Activated T-helper 2 cell treated with anti-CD3 and anti-CD28 coated beads, Interferon-gamma antibody, Interleukin-2, Interleukin-4, amounts not matched to agents 10 μg/mL and 5 μg/mL and 100 μg/mL, durations not matched to agents 14 hours and 24 hours and 36 hours (primary cell): ENCODE measurements at places on chromosomes 4 and X.

DNA sequence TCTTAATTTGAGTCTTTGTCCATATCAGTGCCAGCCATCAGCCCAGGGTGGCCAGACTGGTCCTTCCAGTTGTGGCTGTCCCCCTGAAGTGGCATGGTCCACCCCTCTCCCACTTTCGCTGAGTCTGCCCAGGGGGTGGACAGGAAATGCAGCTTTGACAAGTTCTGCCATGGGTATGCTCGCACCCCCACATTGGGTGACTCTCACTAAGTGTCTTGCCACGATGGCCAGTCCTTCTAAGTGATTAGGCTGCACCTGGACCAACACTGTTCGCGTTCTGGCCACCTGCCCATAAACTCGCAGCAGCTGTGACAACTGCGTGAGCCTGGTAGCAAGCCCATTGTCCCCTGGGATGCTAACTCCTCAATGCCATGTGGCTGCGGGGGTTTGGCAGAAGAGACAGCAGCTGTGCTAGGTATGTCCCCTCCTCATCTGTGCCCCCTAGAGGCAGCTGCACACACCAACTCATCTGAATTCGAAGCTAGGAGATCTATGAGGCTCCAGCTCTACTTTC lies 10.0 kb upstream of the LNX1 start:
- no peak overlapping the region for H3K27ac ChIP-seq
- no peak overlapping the region for H3K4me3 ChIP-seq
- DNase-seq = no peak
- peaks cover 2% of the 10 kb centered on the region for H3K27me3 ChIP-seq
- no peaks in the 10 kb centered on the region for H3K4me1 ChIP-seq

DNA sequence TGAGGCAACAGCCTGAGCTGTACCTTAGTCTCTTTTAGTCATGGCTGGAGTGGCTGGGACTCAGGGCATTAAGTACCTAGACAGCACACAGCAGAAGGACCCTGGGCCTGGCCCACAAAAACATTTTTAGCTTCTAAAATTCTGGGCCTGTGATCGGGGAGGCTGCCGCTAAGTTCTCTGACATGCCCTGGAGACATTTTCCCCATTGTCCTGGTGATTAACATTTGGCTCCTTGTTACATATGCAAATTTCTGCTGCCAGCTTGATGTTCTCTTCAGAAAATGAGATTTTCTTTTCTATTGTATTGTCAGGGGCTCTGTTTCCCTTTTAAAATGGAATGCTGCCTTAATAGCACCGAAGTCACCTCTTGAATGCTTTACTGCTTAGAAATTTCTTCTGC lies 952.4 kb downstream of the TRAM1L1 start:
- no peak overlapping the region for H3K27ac ChIP-seq
- no peak for DNase-seq
- H3K36me3 ChIP-seq = no peaks in the 10 kb centered on the region
- H3K4me1 ChIP-seq = no peaks in the 10 kb centered on the region
- no peak overlapping the region for H3K4me3 ChIP-seq

- no peak for DNase-seq
- peaks cover 10% of the 10 kb centered on the region for H3K4me1 ChIP-seq
- no peak overlapping the region for H3K27ac ChIP-seq
- H3K27me3 ChIP-seq = peaks cover 55% of the 10 kb centered on the region
- no peaks in the 10 kb centered on the region for H3K36me3 ChIP-seq
Measured at GRCh38 chr4:4853371-4853823, 6.1 kb upstream of the MSX1 start.

DNA sequence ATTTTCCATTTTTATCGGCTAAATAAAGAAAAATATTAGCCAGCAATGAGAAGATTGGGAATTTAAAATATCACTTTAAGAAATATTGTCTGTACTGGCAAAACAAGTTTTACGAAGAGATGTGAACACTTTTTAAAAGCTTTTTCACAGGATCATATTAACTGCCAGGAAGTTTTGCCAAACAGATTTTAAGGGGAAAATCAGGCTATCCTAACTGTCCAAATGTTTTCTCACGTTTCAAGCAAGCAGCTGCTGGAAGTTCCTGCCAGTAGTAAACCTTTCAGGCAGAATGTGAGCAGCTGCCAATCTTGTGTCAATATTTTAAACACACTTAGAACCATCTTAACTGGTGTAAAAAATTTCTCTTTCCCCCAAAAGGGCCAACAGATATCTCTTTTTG lies 101.1 kb downstream of the ADGRL3 start:
- no peak overlapping the region for H3K27ac ChIP-seq
- H3K4me3 ChIP-seq = no peak overlapping the region
- DNase-seq = no peak
- H3K4me1 ChIP-seq = no peaks in the 10 kb centered on the region
- H3K27me3 ChIP-seq = no peaks in the 10 kb centered on the region

- H3K27ac ChIP-seq = no peak overlapping the region
- no peaks in the 10 kb centered on the region for H3K4me1 ChIP-seq
- no peak for DNase-seq
- peaks cover 10% of the 10 kb centered on the region for H3K27me3 ChIP-seq
- H3K36me3 ChIP-seq = no peaks in the 10 kb centered on the region
Measured at GRCh38 chrX:72029483-72030411, 102.0 kb downstream of the RTL5 start.

DNA sequence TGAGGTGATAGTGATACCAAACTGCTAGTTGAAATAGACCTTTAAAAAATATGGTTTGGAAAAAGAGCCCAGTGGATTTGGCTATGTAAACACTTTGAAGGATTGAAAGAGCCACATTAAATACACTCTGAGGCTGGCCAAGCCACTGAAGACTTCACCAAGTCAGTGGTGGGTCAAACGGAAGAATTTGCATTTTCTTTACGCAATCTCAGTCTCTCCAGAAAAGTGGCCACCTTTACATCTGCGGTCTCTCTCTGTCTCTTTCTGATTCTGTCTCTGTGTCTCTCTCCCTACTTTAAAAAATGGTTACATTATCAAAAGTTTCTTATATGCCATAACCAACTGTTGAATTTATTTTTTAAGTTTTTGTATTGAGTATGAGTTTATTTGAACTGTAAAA lies 651.2 kb upstream of the PITX2 start:
- peaks cover 2% of the 10 kb centered on the region for H3K4me1 ChIP-seq
- no peak overlapping the region for H3K27ac ChIP-seq
- H3K27me3 ChIP-seq = no peaks in the 10 kb centered on the region
- no peak for DNase-seq

GRCh38 chr4:135256111-135256510 lies 1054.5 kb upstream of the PABPC4L start:
- no peak overlapping the region for H3K27ac ChIP-seq
- H3K4me3 ChIP-seq = no peak overlapping the region
- no peaks in the 10 kb centered on the region for H3K36me3 ChIP-seq
- H3K27me3 ChIP-seq = no peaks in the 10 kb centered on the region
- DNase-seq = no peak

GRCh38 chr4:26294904-26295303 lies 25.9 kb upstream of the RBPJ start:
- H3K27me3 ChIP-seq = no peaks in the 10 kb centered on the region
- H3K4me1 ChIP-seq = peaks cover 36% of the 10 kb centered on the region
- DNase-seq = no peak
- peaks cover 4% of the 10 kb centered on the region for H3K36me3 ChIP-seq
- no peak overlapping the region for H3K27ac ChIP-seq

GRCh38 chr4:36214735-36215485 lies 29.4 kb downstream of the ARAP2 start:
- peaks cover 46% of the 10 kb centered on the region for H3K36me3 ChIP-seq
- H3K4me3 ChIP-seq = no peak overlapping the region
- DNase-seq = no peak
- H3K27ac ChIP-seq = no peak overlapping the region

GRCh38 chr4:74016068-74016467 lies 17.6 kb upstream of the CXCL5 start:
- H3K36me3 ChIP-seq = no peaks in the 10 kb centered on the region
- H3K4me1 ChIP-seq = peaks cover 24% of the 10 kb centered on the region
- peak overlapping the region; percentile 69 for H3K27ac ChIP-seq
- DNase-seq = no peak

- H3K36me3 ChIP-seq = no peaks in the 10 kb centered on the region
- H3K27me3 ChIP-seq = no peaks in the 10 kb centered on the region
- no peak overlapping the region for H3K27ac ChIP-seq
- no peaks in the 10 kb centered on the region for H3K4me1 ChIP-seq
Measured at GRCh38 chrX:115448146-115448545, 112.8 kb upstream of the PLS3 start.

GRCh38 chr4:140257461-140258305 lies 103.7 kb upstream of the MAML3 start:
- H3K27ac ChIP-seq = no peak overlapping the region
- no peaks in the 10 kb centered on the region for H3K36me3 ChIP-seq
- no peak for DNase-seq
- peaks cover 31% of the 10 kb centered on the region for H3K27me3 ChIP-seq

- H3K27ac ChIP-seq = no peak overlapping the region
- DNase-seq = no peak
- H3K27me3 ChIP-seq = no peaks in the 10 kb centered on the region
- H3K4me3 ChIP-seq = no peak overlapping the region
- no peaks in the 10 kb centered on the region for H3K36me3 ChIP-seq
Measured at GRCh38 chrX:103529550-103529949, 10.3 kb upstream of the RAB40A start.

GRCh38 chr4:25795566-25796454 lies 67.0 kb downstream of the SEL1L3 start:
- peaks cover 4% of the 10 kb centered on the region for H3K4me1 ChIP-seq
- no peaks in the 10 kb centered on the region for H3K27me3 ChIP-seq
- no peak for DNase-seq
- peaks cover 59% of the 10 kb centered on the region for H3K36me3 ChIP-seq

DNA sequence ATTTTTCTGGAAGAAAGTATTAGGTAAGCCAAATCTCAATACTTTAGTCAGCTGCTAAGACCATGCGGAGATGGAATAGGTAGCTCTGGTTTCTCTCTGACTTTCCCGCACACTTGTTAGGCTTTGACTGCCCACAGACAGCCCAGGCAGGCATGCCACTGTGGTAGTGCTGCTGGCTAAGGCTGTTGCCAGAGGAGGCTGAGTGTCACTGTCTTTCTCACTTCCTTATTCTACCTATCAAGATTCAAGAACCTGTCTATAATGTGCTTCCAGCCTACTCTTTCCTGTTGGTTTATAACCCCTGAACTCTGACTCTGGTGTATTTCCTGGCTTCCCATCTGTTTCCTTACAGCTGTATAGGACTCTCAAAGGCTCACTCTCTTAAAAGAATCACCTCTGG lies 81.8 kb upstream of the TRPC5 start:
- no peaks in the 10 kb centered on the region for H3K4me1 ChIP-seq
- no peaks in the 10 kb centered on the region for H3K36me3 ChIP-seq
- H3K27me3 ChIP-seq = no peaks in the 10 kb centered on the region
- H3K4me3 ChIP-seq = no peak overlapping the region
- no peak for DNase-seq
- no peak overlapping the region for H3K27ac ChIP-seq

DNA sequence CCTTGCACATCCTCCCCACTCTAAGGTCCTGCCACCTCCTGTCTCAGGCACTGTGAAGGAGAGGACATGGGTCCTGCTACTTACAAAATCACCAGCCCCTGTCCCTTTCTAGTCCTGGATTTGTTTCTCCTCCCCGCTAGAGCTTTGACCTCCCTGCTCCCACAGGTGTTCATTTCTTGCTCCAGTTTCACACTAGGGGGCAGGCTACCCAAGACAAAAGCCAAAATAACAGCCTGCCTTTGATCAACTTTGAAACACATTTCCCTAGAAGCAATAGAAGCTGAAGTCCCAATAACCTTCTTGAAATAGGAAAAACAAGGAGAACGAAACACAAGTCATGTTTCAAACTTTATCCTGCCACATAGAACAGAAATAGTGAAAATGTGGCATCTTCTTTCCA lies 164.4 kb downstream of the QDPR start:
- H3K36me3 ChIP-seq = no peaks in the 10 kb centered on the region
- DNase-seq = no peak
- H3K4me3 ChIP-seq = no peak overlapping the region
- no peak overlapping the region for H3K27ac ChIP-seq

DNA sequence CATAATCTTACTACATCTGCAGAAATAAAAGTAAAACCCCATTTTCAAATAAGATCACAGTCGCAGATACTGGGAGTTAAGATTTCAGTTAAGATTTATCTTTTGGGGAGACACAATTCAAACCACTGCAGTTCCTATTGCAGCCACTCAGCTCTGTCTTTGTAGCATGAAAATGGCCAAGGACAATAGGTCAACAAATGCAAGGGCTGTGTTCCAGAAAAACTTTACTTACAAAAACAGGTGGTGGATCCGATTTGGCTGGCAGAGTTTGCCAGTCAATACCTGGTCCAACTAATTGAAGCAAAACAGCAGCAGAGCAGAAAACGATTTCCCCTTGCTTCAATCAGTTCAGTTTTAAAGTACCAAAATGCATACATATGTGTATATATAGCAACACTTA lies 77.4 kb downstream of the TENM3 start:
- no peak for DNase-seq
- H3K4me1 ChIP-seq = no peaks in the 10 kb centered on the region
- no peak overlapping the region for H3K4me3 ChIP-seq
- no peaks in the 10 kb centered on the region for H3K27me3 ChIP-seq
- H3K36me3 ChIP-seq = no peaks in the 10 kb centered on the region

DNA sequence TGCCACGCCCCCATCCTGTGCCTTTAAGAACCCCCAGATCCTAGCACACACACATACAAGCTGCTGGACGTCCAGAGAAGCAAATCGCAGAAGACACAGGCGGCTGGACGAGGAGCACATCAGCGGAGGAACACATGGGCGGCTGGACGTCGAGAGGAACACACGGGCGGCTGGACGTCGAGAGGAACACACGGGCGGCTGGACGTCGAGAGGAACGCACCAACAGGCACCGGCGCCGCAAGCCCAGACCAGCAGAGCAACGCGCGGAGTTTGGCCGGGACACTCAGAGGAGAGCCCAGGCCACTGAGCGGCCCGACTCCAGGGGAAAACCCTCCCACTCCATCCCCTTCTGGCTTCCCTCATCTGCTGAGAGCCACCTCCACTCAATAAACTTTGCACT lies 17.2 kb downstream of the ZCCHC13 start:
- H3K4me3 ChIP-seq = no peak overlapping the region
- no peaks in the 10 kb centered on the region for H3K4me1 ChIP-seq
- H3K27me3 ChIP-seq = no peaks in the 10 kb centered on the region
- DNase-seq = no peak
- no peaks in the 10 kb centered on the region for H3K36me3 ChIP-seq
- no peak overlapping the region for H3K27ac ChIP-seq

GRCh38 chrX:68932611-68933010 lies 103.8 kb downstream of the EFNB1 start:
- no peaks in the 10 kb centered on the region for H3K4me1 ChIP-seq
- no peak for DNase-seq
- H3K27me3 ChIP-seq = no peaks in the 10 kb centered on the region

DNA sequence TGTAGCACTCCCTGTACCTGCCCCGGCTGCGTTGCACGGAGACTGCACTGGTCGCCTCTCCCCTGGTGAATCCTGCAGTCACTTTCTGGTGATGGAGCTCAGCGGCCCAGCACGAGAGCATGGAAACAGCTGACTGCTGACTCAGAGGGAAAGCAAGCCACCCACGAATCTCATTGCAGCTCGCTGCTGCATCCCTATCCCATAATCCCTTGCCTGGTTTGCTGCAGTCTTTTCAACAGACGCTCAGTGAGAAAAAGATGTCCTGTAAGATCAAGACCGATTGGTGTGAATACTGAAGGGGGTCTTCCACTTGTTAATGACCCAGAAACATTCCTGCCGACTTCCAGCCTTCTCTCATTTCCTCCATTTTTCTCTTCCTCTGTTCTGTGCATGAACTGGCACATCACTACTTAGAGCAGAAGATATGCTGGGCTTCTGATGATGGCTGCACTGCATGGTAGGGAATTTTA lies 52.9 kb downstream of the TRIM2 start:
- H3K27ac ChIP-seq = no peak overlapping the region
- H3K4me3 ChIP-seq = no peak overlapping the region

GRCh38 chrX:13387666-13388494 lies 68.0 kb upstream of the ATXN3L start:
- no peak for DNase-seq
- no peaks in the 10 kb centered on the region for H3K36me3 ChIP-seq
- H3K27me3 ChIP-seq = no peaks in the 10 kb centered on the region
- no peak overlapping the region for H3K4me3 ChIP-seq
